AG04450 (cell line): ENCODE measurements at places on chromosomes 4 and X. TPM values are rescaled to one million over a fixed set of nuclear protein-coding genes. Genes with fewer than 3 reads are reported as not detected.

DNA sequence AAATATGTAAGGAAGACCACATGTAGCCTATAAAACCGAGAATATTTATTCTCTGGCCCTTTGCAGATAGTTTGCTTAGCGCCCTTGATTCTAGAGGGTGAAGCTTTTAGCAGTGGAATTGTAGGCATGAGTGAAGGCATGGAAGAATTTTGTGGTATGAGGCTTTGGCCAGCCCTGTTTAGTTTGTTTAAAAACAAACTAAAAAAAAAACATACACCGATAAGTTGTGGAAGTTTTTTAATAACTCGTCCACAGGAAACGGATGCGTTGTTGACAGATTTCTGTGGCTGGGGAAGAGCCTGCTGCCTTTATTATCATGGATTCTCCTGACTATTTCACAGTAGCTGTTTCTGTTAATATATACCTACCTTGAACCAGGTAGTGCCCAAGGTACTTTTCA, 194.7 kb upstream of the LNX1 start:
- DNase-seq = no peak

DNA sequence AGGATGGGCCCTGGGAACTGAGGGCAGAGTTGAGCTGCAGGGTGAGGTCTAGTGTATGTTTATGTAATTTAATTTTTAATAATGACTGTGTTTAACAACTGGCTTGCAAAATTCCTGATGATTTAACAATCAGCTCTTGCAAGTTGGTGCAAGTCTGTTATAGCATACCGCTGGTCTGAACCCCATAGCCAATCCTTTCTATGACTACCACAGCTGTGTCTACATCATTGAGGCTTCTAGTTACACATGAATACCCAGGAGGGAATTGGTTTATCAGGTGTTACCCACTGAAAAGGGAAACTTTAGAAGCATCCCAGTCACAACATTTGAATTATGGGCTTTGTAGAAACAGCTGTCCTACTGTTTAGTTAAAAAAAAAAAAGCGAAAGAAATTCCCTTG, 38.3 kb downstream of the SUPT20HL1 start:
- no peak for DNase-seq

- DNase-seq = no peak
These were observed 204.1 kb upstream of the DDX53 start for GRCh38 chrX:22795671-22796070.

DNA sequence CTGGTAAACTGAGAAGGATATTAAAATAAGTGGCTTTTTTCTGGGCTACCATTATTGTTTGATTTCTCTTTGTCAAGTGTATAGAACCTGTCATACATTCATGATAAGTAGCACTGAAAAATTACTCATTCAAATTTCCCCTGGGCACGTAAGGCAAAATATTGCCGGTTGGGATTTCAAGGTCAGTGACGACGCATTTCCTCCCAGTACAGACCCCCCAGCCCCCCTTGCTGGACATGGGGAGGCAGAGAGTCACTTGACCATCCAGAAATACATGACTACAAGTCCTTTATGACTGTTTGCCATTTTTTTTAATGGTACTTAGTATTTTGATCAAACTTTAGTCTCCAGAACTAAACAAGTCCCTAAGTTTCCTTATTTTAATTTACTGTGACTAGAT, 6.8 kb upstream of the MND1 start:
- no peak for DNase-seq

DNA sequence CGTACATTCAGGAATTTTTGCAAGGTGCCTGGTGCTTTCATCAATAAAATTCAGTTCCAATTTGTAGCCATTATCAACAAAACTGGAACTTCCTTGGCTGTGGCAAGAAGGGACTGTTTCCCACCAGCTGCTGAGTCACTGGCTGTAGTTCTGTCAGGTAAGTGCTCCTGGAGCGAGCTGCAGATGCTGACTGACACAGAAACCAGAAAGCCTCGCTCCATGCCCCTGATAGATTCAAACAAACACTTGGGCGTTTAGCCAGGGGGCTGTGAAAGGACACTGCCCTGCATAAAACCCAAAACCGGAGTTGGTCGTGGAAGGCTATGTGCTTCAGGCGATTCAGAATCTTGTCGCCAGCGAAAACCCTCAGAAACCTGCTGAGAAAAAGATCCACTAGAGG, 188.4 kb upstream of the FAM9B start:
- no peak for DNase-seq

The CABS1 gene
- polyA plus RNA-seq = not detected in 2 replicates

The MSMO1 gene
- 43.0 and 53.0 TPM in 2 replicates for polyA plus RNA-seq
